NCI-H345 (cell line): ENCODE measurements at places on chromosomes 2 and 18.
A peak's percentile ranks its signal among the peaks of the same experiment; 100 is the strongest.

- no peak for DNase-seq
Measured at GRCh38 chr2:224999754-225000153, 42.5 kb downstream of the DOCK10 start.

GRCh38 chr18:57737400-57738060 lies 65.6 kb downstream of the ATP8B1 start:
- no peak for DNase-seq

- DNase-seq, result no peak
Measured at GRCh38 chr18:34380326-34380725, 155.6 kb upstream of the NOL4 start.

GRCh38 chr2:67667054-67667908 lies 270.1 kb downstream of the ETAA1 start:
- DNase-seq, result no peak

GRCh38 chr2:62706721-62707521 lies 1.4 kb downstream of the EHBP1 start:
- no peak for DNase-seq

DNA sequence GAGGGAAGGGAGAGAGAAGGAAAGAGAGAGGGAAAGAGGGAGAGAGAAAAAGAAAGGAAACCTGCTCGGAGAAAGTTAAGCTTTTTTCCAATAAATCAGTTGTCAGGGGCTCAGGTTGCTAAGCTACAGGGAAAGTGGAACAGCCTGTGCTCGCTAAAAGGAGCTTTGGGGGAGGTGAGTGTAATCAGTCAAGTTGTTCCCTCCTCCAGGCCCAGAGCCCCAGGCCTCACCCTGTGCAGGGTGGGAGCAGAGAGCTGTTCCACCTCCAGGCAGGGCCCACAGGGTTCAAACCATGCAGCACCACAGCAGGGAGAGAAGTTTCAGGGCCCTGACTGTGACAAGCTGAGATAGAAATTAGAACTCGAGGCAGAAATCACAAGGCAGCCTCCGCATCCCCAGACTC lies 56.4 kb upstream of the PPP1CB start:
- DNase-seq, result peak; percentile 19

GRCh38 chr2:72134997-72135800 lies 12.5 kb downstream of the CYP26B1 start:
- no peak for DNase-seq

GRCh38 chr2:219457784-219458369 lies 23.2 kb downstream of the SPEG start:
- no peak for DNase-seq

DNA sequence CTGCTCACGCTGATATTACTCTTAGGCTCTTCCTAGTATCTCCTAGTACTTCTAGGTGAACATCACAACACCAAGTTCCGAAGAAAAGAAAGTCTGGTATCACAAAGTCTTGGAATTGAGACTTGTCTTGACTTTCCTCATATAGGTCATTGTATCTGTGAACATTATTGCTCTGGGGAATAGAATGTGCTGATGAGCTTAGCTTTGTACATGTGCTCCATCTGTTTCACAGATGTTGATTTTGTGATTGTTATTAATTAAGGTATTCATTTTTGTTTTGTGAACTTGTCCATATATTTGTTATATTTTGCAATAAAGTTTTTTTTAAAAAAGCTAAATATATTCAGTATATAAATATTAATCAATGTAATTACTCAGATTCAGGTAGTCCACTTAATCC lies 111.7 kb downstream of the BABAM2 start:
- DNase-seq, result no peak

DNA sequence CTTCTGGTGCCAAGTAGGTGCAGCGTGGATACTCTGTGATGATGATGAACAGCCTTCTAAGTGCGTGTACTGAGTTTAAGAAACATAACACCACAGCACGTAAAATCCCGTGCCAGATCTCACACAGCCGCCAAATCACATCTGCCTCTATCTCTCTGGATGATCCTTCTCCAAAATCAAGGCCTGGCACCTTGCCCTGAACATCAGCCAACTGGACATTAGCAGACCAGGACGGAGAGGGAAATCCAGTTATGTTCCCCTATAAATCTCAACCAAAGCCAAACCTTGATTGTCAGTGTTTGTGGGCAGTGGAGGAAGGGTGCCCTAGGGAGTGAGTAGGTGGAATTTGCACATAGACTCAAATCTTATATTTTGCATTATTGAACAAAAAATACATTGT lies 164.3 kb downstream of the MIB1 start:
- no peak for DNase-seq

DNA sequence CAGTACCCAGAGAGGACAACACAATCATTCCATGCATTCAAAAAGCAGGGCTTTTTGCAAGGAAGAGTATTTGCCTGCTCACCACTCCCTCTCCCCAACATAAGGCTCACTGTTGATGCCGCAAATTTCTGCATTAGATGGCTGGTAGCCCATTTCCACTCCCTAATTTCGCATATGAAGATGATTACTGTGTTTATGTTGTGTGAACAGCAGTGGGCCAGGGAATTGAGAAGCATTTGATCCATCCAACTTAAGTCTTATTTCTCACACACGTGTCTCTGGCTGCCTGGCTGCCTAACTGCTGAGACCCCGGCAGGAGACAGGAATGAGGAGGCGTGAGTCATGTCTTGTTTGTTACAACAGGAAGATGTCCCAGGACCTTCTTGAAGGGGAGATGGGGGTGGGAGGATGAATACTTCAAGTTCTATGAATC lies 294.1 kb downstream of the ALK start:
- DNase-seq, result no peak

GRCh38 chr2:137964066-137964858 lies at the start of gene HNMT:
HNMT (plus strand) TSS chr2:137964473; CDS start chr2:137964492, 19 bp downstream.
- no peak for DNase-seq

DNA sequence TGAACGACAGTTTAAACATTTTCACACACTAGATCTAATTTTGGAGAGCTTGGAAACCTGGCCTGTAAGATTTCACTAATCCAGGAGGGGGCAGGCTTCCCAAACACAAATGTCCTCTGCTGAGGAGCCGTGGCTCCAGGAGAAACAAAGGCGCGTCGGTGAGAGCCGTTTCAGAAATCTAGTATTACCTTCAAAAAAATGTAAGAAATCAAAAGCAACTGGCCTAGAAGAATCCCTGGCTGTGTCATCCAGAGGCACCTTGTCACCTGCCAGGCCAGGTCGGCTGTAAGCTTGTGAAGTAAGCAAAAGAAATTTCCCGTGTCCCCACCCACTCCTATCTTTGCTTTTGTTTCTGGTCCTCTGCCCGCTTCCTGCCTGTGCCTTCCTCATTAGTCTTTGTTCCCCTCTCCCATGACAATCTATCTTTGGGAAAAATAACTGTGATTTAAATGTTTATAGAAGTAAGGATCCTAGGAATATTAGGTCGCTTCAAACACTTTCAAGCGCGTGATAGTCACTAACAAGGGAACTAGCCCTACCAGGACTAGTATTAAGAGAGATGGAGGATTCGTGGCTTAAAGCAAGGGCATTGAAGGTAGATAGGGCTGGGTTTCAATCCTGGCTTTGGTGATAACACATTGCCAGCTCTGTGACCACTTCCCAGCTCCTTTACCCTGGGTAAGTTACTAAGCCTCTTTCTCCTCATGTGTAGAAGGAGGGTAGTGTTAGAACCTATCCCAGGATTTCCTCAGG lies 99.5 kb upstream of the STK39 start:
- DNase-seq, result peak; percentile 80

GRCh38 chr18:40576507-40577115 lies 1378.4 kb upstream of the PIK3C3 start:
- DNase-seq, result no peak

- no peak for DNase-seq
Measured at GRCh38 chr2:127324635-127325034, 30.7 kb upstream of the ERCC3 start.

DNA sequence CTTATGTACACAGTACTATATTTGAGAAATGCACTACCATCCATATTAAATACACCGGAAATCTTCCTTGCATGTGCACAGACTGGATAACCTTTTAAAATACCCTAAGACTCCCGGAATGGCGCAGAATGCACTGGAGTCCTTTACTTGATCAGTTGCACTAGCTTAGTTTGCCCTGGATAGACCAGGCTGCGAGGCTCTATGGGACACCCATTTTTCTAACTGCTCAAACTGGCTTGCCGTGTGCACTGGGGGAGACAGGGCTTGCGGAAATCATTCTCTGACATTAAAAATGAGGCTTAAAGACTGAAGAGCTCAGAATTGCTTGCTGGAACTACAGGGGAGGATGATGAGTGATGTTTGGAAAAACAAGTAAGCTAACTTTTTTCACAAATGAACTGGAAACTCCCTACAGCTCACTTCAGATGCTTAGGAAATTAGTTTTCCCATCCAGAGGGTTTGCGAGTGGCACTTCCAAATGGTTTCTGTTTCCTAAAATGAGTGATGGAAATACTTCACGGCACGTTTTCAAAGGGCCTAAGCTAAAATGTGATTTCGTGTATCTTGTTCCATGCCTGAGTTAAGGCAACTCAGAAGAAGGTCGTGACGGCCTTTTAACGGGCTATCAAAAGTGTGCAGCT lies 2.7 kb downstream of the NCK2 start:
- no peak for DNase-seq

DNA sequence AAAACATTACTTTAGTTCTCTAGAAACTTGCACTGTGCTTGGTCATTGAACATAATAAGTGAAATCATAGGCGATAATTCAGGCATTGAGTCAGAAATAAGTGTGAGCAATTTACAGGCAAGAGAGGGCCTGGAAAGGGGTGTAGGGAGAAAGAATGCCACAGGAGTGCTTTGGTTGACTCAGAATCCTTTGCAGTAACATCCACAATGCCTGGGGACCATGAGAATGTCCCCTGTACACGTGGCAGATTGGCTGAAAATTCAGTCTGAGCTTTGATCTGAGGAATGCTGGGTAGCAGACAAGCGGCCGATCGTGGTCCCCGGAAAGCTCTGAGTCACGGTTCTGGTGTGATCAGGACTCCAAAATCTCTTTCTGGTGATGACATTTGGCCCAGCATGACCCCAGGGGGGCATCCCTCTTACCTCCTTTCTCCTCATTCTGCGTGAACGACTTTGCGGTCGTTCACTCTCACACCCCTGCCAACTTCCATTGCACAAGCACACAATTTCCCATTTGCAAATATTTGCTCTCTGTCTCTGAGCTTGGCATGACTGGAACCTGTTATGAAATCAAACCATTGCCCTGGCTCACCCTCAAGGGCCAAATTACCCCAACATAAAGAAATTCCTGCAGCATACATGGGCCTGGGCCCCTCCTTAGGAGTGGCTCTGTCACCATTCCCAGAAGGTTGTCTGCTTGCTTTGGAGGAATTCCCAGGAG lies 305.0 kb upstream of the EPAS1 start:
- DNase-seq, result peak; percentile 57

DNA sequence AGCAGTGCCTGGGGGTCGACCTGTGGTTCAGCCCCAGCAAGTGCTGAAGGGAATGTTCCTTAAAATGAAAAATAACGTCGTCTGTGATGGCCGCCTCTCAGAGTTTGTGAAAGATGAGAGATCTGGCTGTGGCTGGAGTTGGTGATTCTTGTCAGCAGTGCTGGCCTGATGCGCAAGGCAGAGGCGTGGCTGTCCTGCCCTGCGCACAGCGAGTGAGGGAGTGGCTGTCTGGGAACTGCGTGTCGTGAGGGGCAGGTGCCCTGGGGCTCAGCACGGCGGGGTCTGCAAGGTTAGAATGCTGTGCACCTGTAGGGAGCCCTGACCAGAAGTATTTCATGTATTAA lies 8.8 kb downstream of the NFATC1 start:
- DNase-seq, result peak; percentile 12

GRCh38 chr18:76709659-76710645 lies 112.4 kb upstream of the ZNF236 start:
- DNase-seq, result peak; percentile 73

DNA sequence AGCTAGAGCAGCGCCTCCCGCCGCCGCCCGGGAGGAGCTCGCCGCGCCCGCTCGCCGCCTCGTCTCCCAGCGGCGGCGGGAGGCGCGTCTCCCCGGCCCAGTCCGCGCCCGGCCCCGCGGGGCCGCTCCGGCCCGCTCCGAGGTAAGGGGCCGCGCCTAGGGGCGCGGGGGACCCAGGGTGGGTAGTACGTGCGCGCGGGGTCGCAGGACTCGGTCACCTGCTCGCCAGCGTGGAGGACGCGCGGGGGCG lies 259 bp downstream of the NPAS2 start:
- DNase-seq, result no peak

- no peak for DNase-seq
Measured at GRCh38 chr18:39846265-39846664, 2108.8 kb upstream of the PIK3C3 start.

- peak; percentile 73 for DNase-seq
Measured at GRCh38 chr2:25251422-25252273, 83.3 kb upstream of the POMC start.

- DNase-seq, result no peak
Measured at GRCh38 chr2:45864121-45864520, 212.6 kb downstream of the PRKCE start.

DNA sequence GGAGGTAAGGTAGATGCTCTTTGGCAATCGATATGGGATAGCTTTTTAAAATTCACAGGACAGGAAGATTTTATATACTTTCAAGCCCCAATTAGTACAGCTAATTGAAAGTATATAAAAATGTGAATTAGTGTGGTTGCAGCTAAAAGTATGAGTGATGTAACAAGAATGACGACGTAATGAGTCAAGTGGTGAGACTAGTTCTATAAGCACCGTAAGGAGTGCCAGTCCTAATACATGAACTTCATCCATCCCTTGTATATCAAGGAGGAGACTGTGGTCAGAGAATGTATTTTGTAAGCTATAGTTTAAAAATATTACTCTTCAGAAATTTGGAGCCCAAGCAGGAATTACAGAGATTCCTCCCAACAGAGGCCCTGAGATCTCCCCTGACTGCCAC lies 25.8 kb downstream of the DNAJC27 start:
- DNase-seq, result no peak

GRCh38 chr2:217189747-217190146 lies 329.9 kb upstream of the TNP1 start:
- no peak for DNase-seq

DNA sequence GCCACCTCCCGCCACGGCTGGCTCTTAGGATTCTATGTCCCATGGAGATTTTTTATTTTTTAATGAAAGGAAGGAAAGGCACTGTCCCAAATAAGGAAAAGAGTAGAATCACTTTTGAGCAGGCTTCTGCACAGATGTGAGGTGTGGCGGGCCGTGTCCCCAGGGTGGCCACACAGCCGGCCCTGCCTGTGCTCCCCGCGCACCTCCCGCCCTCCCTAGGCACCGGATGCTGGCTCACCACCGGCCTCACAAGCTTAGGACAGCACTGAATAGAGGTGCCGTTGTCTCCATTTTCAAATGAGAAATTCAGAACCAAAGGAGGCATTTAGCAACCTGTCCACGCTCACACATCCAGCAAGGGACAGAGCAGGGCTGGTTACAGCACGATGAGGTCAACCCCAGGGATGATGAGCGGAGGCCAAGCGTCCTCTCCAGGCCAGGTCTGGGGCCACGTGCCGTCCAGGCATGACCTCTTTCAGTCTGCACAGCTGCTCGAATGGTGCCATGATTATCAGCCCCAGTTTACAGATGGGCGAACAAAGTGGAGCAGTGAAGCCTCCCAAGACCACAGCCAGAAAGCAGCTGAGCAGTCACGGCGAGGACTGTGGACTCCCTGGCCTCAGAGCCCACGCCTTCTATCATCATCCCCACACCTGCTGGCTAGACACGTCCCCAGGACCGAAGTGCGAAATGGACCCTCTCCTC lies 20.7 kb upstream of the TEX51 start:
- DNase-seq, result no peak
